Hindlimb muscle (tissue), 1 donor: ENCODE measurements at places on chromosomes 3 and 15.
A peak's percentile ranks its signal among the peaks of the same experiment; 100 is the strongest.

DNA sequence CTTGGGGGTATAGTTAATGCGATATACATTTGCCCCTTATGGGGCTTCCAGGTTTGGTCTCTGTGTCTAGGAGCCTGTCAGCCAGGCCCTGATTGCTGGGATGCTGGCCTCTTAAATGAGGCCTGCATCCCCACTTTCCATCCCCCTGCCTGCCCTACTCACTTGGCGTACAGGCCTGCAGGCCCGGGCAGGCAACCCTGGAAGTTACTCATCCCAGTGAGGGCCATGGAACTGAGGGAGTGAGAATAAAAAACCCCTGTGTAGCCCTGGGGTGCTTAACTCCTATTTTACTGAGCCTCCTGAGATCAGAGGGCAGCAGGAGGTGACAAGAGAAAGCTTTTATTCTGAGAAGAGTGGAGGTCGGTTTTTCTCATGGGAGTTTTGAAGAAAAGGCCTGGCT, 2.0 kb downstream of the DISP2 start:
- DNase-seq: no peak

DNA sequence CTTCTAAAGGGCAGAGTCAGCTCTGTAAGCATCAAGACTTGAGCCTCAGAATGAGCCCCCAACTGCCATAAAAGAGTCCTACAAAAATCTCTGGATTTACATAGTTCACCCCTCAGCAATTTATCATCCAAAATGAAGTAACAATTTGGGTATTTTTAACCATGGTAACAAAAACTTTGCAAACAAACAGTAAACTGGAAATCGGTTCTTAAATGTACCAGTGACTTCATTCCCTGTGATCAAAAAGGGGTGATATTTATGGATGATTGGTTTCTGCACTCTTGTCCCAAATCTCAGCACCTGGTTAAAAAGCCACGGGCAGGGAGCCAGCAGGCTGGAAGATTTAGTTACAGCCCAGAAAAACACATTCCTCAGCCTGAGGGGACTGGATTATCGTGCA, 73.6 kb downstream of the TFG start:
- DNase-seq: peak; percentile 67

DNA sequence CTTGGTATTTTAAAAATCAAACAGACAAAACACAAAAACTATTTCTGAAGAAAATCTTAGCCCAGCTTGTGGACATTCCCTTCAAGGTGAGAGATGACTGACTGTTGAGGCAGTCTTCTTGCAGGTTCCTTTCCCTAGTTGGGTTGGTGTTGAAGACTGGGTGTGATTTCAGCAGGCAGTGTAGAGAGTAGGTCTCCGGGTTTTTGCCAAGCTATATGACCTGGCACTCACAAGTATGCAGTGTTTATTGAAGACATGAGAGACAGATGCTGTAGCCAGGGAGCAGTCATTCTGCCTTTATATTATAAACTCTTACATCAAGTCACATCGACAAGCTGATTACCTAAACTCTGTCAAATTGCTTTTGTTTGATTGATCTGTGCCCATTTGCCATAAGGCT, 17.5 kb downstream of the SENP8 start:
- no peak for DNase-seq

- DNase-seq: no peak
Measured at GRCh38 chr3:77139624-77140023, 99.7 kb downstream of the ROBO2 start.

- no peak for DNase-seq
Measured at GRCh38 chr3:52227766-52228165, 2.3 kb upstream of the TLR9 start.

GRCh38 chr3:52245322-52246263, at the start of gene PPM1M:
Gene PPM1M, plus strand, starts transcription at chr3:52245759. Its CDS starts 66 bp downstream, at chr3:52245825.
- peak; percentile 64 for DNase-seq

DNA sequence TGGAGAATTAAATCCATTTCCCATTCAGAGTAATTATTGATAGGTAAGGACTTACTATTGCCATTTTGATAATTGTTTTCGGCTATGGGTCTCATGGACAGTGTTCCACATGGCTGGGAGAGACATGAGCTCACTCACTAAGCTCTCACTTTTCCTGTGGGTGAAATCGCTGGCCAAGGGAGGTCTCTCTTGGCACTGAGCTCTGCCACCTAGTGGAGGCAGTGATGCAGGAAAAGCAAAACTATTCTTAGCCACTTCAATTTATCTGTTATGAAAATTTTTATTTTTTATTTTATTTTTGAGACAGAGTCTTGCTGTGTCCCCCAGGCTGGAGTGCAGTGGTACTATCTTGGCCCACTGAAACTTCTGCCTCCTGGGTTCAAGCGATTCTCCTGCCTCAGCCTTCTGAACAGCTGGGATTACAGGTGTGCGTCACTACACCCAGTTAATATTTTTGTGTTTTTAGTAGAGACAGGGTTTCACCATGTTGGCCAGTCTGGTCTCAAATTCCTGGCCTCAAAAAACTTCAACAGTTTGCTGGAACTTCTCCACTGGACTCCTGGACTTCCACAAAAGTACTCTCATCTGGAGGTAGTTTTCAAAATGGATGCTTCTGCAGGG, 4.7 kb upstream of the RNF13 start:
- peak; percentile 50 for DNase-seq

- DNase-seq: no peak
Measured at GRCh38 chr15:57500256-57500655, 91.4 kb upstream of the MYZAP start.

- DNase-seq: no peak
Measured at GRCh38 chr3:156735471-156735870, 61.1 kb downstream of the TIPARP start.

GRCh38 chr15:25850154-25851111, 12.7 kb downstream of the ATP10A start:
- DNase-seq: peak; percentile 77

DNA sequence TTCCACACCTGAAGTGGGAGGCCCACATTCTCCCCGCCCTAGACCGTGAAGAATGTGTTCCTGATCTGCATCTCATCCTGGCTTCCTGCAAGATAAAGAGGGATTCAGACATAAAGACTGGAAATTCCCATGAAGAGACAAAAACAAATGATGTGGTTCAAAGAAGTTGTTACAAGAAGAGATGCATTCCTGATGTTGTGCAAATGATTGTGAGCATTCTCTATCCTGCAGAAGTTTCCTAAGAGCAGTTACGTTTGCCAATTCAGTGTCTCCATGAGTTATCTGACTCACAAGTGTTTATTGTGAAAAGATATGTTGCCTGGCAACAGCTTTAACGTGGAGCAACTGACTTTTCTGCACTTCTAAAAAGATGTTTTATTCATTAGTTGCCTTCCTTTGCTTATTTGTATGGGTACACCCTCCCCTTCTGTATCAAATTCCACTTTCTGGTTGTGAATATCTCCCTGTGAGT, 107.8 kb downstream of the ZIC4 start:
- DNase-seq: peak; percentile 57

DNA sequence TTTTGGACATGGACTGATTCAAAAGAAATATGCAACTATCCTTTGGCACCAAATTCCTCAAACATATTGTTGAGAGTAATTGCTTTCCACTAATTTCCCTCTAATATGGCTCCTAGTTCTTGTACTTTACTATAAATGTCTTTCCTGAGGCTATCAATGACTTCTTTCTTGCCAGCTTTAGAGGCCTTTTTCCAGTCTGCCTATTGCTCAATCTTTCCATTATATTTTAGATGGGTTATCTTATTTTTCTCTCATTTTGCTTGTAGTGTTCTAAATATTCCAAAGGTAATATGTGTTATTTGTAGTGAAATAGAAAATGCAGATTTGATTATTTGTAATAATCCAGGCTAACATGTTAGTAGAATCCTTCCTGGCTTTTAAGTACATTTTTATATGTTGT, 11.5 kb upstream of the TEX9 start:
- DNase-seq: no peak

DNA sequence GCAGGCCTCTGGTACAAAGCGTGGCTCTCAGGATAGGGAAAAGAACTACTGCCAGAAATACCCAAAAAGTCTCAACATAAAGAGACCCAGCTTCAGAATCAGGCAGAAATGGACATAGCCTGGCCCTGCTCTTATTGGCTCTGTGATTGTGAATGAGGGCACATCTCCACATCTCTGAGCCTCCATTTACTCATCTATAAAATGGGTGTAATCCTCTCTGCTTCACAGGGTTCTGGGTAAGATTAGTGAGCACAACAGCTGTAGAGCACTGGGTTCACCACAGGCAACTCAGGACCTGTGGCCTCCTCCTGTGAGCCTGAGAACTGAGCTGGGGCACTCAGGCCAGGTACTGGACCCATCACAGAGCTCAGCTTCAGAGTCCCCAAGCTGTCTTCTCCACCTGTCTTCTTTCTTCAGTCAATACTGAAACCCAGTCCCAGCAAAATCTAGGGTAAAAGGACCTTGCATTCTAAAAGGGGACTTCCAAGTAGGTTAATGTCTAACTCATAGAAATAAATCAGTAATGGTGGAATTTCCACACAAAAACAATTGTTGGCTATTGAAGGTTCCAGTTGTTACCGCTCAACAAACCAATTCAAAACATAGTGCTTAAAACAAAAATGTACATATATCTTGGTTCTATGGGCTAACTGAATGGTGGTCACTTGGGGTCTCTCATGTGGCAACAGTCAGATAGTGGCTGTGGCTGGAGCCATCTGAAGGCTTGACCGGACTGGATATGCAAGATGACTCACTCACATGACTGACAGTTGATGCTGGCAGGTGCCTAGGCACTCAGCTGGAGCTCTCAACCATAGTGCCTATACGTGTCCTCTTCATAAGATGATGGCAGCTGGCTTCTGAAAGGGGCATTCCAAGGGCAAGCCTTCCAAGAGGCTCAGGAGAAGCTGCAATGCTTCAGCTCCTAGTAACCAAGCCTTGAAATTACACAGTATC, 47.3 kb downstream of the TRIM42 start:
- no peak for DNase-seq

DNA sequence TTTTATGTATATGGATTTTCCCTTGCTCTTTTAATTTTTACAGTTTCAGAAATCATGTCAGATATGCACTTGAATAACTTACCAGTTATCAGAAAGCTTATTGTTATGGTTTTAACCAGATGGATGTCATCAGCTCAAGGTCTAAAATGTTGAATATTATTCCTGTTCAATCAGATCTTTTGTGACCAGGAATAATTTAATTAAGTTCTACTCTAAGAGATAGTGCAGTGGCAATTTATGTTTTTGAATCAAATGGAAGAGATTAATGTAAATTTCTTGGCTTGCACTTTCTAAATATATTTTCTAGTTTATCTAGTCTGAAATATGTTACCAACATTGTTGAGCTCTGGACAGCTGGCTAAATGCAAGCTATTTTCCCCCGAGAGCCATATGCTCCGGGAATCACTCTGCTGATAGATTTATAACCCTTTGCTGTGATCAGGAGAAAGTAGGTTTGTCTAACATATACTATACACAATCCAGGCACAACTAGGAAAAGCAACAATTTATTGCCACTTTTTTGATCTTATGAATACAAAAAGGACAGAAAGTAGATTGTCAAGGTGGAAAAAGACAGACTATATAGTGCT, 76.8 kb upstream of the CD96 start:
- DNase-seq: no peak

DNA sequence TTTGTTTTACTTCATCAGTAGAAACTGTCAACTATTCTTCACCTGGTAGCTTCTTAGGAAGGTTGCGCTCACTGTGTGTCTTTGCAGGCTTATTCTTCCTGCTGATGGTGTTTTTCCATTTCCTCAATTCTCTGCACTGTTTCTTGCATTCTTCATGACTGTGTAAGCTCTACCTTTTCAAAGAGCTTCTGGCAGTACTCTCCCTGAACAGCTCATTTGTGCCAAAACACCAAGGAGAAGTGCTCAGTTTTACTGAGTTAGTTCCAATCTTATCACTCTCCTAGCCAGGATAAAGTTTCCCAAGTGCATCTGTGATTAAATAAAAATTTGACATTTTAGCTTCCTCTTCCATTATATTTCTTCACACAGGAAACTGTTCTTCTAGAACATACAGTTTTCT, 339.8 kb downstream of the EPHA3 start:
- DNase-seq: peak; percentile 9

DNA sequence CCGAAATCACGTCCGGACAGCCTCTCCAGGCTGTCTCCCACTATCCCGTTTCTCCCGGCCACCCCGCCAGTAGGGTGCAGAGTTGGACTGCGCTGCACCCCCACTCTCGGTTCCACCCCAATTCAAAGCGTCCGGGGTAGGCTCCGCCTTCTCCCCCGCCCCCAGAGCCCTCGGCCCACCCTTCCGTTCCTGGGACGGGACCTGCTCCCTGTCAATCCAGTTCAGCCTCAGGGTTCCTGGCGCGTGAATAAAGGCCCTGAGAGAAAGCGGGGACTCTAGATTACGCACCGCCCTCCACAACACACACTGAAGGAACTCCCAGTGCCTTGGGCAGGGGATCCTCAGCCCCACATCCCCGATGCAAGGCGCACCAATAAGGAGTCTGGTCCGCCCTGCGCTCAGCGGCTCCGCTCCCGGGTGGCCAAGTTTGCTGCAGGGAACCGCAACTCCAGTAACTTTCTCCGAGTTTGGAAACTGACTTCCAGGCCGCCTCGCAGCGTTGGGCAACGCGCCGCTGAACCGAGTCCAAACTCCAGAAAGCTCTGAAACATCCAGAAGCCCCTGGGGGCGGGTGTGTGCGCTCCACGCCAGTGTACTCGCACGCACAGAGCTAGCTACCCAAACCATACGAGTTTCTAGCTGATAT, 1.9 kb downstream of the ADAMTS9 start:
- DNase-seq: peak; percentile 96

DNA sequence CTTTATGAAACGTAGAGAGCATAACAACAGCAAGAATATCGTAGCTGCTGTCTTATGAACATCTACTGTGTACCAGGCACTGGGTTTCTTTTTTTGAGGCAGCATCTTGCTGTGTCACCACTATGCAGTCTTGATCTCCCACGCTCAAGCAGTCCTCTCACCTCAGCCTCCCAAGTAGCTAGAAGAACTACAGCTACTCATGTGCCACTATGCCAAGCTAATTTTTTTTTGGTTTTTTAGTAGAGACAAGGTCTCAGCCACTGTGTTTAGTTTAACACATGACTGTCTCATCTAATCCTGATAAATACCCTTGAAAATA, 129.9 kb downstream of the VGLL4 start:
- no peak for DNase-seq

DNA sequence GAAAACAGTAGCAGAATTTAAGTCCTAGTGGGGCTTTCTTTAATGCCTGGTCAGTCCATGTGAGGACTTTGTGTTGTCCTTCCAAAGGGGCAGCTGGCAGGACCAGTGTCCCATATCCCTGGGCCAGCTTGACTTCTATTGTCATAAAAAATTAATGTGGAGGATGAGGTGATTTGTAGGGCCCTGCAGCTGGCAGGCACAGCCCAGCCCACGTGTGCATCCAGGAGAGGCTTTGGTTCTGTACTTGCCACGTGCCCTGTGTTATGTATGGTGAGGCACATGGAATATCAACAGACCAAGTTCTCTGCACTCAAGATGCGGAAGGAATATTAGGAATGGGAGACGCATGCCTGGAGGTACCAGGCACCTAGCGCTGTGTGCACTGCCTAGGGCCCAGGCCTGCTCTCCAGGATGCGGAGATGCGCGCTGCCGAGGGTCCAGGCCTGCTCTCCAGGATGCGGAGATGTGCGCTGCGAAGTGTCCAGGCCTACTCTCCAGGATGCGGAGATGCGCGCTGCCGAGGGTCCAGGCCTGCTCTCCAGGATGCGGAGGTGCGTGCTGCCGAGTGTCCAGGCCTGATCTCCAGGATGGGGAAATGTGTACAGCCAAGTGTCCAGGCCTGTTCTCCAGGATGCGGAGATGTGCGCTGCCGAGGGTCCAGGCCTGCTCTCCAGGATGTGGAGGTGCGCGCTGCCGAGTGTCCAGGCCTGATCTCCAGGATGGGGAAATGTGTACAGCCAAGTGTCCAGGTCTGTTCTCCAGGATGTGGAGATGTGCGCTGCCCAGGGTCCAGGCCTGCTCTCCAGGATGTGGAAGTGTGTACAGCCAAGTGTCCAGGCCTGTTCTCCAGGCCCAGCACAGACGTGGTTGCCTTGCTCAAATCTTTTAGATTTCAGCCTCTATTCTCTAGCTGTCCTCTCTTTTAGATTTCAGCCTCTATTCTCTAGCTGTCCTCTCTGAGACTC, 183.3 kb upstream of the ROPN1 start:
- DNase-seq: no peak
